ENCODE measurements at places on chromosomes 6 and 20.

- no peak for DNase-seq
Measured at GRCh38 chr6:144467172-144467762, 182.1 kb downstream of the UTRN start.

DNA sequence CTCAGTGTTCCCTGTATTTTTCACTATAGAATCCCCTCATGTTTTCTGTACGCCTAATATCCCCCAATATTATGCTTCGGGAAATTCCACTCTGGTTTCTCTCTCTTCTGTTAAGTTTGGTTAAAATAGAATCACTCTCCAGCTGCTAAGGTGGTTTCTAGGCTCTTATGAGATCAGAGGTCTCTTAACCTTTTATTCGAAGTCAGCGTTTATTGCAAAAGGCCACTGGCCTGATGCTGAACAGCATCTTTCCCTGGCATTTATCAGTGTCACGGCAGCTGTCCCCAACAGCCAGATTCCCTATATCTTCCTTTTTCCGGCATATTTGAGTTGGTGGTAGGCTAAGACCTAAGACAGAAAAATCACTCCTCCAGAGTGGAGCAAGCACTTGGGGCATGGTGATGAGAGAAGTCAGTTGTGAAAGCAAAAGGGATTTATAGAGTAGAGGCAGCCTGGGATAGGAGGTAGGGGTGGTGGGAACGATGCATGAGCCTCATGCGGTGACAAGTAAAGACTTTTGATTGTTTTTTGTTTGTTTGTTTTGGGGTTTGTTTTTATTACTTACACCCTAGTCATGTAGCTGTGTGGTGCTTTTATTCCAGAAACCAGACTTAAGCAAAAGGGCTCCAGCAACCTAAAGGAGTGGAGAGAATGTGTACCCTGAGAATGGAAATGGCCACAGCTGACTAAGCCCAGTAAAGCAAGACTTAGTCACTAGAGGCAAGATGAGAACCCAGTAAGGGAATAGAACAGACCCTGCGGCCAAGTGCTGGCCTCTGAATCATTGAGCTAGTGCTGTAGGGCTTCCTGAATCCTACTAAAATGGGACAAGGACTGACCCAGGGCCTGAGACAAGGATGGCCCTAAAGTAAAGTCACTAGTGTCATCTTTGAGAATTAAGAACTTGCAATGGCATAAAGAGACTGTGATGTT lies 233.0 kb upstream of the PRND start:
- DNase-seq: no peak

GRCh38 chr20:2757969-2758368 lies 42.5 kb downstream of the CPXM1 start:
- DNase-seq: no peak

- DNase-seq: no peak
Measured at GRCh38 chr6:335572-335971, 43.3 kb downstream of the DUSP22 start.
